ENCODE measurements at places on chromosomes 5 and 9. TPM values are rescaled to one million over a fixed set of nuclear protein-coding genes. Genes with fewer than 3 reads are reported as not detected.

The ACOT12 gene
- not detected for total RNA-seq

The CDC25C gene
- 6.6 TPM for total RNA-seq

The PRLR gene
- total RNA-seq, result not detected

The DELE1 gene
- total RNA-seq, result 36.2 TPM

The CCDC152 gene
- total RNA-seq, result 0.56 TPM

The POLK gene
- 29.7 TPM for total RNA-seq

The ARHGEF28 gene
- 106 TPM for total RNA-seq

The MARCHF11 gene
- not detected for total RNA-seq

The SLCO6A1 gene
- not detected for total RNA-seq
